ENCODE measurements at places on chromosomes 4 and X.

DNA sequence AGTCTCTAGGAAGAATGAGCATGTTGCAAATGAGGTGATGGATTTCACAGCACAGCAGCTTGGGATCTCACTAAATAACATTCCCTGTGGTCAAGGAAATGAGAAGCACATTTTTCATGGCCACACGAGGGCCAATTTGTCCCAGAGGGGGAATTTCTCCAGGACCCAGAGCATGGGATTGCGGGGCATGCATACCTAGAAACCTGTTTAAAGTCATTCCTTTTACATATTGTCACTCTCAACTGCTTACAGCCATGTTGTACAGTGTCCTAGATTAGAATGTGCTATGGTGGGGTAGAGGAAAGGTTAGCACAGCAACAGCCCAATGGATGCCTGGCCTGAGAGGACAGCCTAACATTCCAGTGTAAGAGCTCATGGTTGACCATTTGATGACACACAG, 37.4 kb upstream of the NLGN4X start:
- DNase-seq: no peak

GRCh38 chr4:179880756-179881155, 2362.4 kb upstream of the TENM3 start:
- no peak for DNase-seq

- no peak for DNase-seq
Measured at GRCh38 chr4:132195176-132195575, 953.9 kb upstream of the PCDH10 start.

- DNase-seq: no peak
Measured at GRCh38 chr4:80434238-80434637, 98.7 kb downstream of the CFAP299 start.

DNA sequence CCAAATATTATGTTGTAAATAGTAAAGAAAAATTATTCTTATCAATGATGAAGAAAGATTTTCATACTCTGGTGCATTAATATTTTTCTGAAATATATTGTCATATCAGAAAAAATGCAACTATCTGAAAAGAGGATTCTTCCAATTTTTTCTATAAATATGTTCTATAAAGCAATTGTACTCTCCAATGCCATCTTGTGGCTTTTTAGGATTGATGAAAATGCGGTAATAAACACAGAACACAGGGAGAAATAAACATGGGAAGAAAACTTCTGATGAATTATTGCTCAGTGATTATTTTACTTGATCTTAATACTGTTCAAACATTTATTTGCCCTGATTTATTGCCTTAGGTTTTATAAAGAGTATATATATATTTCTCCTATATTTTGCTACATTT, 215.4 kb downstream of the IL1RAPL1 start:
- DNase-seq: no peak

- DNase-seq: no peak
Measured at GRCh38 chr4:82293304-82293703, 80.5 kb downstream of the HNRNPD start.

DNA sequence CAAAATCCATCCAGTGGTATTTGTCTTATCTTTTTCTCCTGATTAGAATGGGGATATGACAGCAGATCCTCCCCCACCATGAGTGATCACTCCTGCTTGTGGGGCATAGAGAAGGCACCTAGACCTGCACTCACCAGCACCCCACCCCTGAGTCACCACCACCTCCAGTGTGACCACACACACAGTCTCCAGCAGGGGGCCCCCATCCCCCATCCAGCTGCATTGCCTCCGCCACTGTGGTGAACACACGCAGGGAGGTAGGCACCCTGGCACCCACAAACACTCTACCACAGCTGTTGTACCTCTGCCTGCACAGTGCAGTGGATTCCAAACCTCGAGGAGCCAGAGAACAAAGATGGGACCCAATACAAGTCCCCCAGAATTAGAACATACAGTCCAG, 9.0 kb upstream of the MAGEA8 start:
- no peak for DNase-seq

DNA sequence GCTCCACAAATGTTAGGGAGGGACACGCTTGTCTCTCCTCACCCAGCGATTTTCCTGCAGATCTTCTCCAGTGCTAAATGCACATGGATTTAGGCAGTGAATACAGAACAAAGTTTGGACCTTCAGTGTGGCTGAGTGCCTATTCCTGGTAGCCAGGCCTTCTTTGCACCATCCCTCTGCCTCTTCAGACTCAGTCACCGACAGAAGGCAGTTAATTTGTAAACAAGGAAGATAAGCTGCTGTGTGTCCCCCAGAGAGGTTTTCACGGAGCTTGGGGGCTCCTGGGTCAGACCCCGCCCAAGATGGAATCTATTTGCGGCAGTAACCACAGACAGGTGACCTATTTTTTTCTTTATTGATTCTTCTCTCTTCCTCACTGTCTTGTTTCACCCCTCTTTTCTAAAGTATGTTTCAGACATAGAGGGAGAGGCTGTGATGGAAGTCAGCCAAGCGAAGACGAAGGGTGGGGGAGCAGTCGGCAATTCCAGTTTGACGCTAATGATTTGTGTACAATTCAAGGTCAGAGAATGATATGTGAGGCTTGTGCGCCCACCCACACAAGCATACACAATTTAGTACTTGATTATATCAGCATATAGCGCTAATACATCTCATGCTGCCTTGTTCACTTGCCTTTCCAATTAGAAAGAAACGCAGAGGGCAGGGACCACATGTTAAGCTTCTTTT, 200.8 kb downstream of the MGST2 start:
- peak; percentile 52 for DNase-seq

- no peak for DNase-seq
Measured at GRCh38 chr4:26952891-26953290, 92.2 kb downstream of the STIM2 start.

- no peak for DNase-seq
Measured at GRCh38 chrX:1224954-1225353, 12.5 kb upstream of the CRLF2 start.

GRCh38 chr4:137559801-137560200, 27.5 kb upstream of the PCDH18 start:
- DNase-seq: no peak

DNA sequence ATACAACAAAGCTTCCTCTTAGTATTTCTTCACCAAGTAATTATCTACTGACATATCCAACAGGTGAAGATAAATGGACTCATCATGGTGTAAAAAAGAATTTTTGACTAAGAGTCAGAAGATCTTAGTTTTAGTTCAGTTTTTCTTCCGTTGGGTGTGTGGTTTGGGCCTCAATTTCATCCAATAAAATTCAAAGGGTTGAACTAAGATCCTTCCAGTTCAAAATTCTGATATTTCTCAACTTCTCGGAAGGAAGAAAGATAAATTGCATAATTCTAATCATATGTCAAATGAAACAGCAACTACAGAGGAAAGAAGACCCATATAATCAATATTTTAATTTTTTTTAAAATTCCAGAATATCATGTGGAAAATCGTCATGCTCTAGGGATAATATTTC, 192.7 kb downstream of the SPRY1 start:
- no peak for DNase-seq

- DNase-seq: no peak
Measured at GRCh38 chrX:152220606-152221005, 82.2 kb upstream of the MAGEA10 start.

- no peak for DNase-seq
Measured at GRCh38 chrX:36844857-36845256, 163.3 kb upstream of the FAM47C start.

- DNase-seq: peak; percentile 0
Measured at GRCh38 chr4:23268072-23268771, 575.5 kb downstream of the GBA3 start.

GRCh38 chr4:141155586-141155985, 22.3 kb upstream of the RNF150 start:
- no peak for DNase-seq

DNA sequence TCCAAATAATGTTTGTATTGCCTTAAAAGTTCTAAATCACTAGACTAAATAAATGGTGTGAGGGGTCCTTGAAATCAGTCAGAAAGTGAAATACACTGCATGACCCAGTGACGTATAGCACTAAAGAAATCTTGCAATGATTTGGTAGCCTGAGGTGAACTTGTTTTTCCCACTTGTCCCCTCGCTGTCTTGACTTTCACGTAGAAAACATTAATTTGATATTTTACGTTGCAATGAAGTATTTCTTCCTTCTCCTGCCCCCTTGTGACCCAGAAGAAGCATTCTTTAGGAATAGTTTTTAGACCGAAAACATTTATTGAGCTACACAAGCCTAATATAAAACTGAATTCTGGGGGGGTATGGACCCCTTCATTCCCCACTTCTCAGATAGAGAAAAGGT, 3.7 kb downstream of the KLB start:
- DNase-seq: no peak

DNA sequence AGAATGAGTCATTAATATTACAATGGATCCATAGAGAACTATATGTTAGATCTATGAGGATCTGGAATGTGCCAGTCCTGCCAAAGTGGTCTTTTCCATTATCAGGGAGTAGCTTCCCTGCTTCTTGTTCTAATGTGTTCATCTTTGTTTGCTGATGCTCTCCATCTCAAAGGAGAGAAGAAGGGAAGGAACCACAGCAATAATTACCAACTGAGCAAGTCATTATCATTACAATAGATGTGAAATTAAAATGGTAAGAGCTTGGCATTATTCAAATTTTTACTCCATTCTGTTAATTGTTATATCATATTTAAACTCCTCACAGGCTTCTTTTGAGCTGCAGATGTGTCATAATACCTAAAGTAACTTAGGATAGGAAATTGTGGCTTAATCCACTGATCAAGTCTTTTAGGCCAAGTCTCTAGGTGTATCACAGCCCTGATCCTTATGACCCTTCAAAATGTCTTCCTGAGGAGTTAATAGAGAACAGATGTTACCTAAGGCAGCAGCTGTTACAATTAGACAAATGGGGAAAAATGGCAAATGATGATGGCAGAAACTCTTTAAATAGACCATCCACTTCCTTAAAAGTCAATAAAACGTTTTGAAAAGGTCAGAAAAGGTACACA, 1492.7 kb upstream of the IGFBP7 start:
- no peak for DNase-seq

DNA sequence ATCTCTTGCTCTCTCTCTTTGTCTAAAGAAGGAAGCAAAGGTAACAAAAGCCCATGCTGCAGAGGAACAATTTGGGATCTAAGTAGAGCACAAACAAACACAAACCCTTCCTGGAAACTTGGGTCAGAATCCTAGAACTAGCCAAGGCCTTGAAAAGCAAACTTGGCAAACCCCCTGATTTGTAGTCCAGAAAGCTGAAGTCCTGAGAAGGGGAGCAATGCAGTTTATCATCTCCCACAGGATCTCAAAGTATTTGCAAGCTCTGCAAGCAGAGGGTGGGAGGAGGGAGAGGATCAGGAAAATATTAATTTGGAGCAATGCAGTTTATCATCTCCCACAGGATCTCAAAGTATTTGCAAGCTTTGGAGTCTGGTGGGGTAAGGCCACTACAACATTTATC, 379.5 kb upstream of the FGF13 start:
- DNase-seq: no peak

GRCh38 chr4:616911-617643, 8.3 kb upstream of the PDE6B start:
- DNase-seq: no peak

- no peak for DNase-seq
Measured at GRCh38 chr4:94979621-94980020, 221.9 kb downstream of the BMPR1B start.

DNA sequence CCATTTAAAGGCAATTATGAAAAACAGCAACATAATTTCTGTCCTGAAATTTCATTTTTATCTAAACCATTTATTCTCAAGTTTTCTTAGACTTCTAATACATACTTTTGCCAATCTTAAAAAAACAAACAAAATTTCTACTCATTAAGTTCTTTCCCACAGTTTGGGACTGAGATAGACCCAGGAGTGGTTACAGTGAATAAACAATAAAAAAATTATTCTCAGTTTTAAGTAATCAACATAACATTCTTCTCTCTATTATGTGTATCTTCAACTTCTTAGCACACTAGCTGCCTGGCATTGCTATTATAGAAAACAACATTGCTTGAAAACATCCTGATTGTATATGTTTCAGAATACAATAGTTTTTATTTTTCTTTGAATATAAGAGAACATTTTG, 532.8 kb downstream of the IL15 start:
- DNase-seq: no peak

DNA sequence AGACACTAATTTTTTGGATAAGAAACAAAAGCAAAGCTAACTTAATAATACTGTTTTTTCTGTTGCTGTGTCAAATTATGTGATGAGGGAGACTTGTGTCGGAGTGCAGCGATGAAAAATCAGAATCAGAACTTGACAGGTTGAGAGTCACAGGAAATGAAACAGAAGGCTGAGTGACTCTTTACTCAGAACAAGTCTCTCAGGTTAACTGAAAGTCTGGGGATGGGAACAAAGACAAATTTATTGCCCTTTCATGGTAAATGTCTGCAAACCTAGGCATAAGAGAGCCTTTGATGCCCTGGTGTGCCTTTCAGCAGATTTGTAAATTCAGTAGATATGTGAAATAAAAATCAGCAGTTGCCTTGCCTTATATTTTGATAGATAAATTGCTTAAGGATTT, 96.0 kb downstream of the ADGRL3 start:
- no peak for DNase-seq

GRCh38 chrX:136863826-136864225, 16.7 kb downstream of the RBMX start:
- no peak for DNase-seq

- no peak for DNase-seq
Measured at GRCh38 chr4:126558596-126558995, 1074.2 kb upstream of the INTU start.

DNA sequence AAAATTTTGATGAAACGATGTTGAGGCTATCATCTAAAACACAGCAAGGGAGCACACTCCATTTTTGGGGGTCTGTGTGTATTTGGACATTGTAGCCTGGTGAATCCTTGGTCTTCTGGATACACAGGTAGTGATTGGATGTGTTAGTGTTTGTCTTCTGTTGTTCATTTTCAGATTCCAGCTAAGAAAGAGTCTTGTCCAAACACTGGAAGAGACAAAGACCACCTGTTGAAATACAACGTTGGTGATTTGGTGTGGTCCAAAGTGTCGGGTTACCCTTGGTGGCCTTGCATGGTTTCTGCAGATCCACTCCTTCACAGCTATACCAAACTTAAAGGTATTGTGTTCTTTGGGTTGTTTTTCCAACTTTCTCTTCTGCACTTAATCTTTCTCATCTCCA, 32.8 kb downstream of the NSD2 start:
- DNase-seq: no peak

DNA sequence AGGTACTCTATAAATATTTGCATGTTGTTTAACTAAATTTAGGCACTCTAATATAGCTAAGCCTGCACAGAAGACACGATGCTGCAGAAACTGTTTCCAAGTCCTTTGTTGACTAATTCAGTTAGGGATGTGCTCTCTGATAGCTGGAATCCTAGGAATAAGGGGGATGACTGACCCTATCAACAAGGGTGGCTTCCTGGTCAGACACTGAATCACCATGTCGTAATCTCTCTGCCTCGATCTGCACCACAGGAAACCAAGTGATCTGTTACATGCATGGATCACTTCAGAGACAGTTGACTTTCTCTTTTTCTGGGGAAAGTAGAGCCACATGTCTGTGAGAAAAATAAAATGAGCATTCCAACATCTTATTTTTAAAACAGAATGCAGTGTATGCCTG, 169.1 kb downstream of the GUCY2F start:
- DNase-seq: no peak

Measured in NCI-H1105 (cell line).